ENCODE measurements at places on chromosomes 3 and 15.

- DNase-seq: no peak
Measured at GRCh38 chr15:33209575-33210481, 15.3 kb upstream of the FMN1 start.

DNA sequence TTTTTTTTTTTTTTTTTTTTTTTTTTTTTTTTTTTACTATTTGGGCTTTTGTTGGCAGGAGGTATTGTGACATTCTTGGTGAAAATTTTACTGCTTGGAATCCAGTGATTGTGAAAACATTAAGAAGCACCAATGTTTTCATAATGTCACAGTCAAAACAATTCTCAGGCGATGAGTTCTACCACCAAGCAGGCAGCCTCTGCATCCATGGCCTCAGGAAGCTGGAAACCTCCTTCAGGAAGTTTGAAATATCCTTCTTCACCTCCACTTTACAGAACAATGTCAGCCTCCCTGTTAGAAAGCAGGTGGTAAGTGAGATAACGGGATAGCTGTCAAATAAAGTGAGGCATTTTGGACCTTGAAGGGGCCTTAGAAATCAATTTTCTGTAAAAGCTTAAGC is 98.3 kb downstream of the MEX3B start:
- no peak for DNase-seq

DNA sequence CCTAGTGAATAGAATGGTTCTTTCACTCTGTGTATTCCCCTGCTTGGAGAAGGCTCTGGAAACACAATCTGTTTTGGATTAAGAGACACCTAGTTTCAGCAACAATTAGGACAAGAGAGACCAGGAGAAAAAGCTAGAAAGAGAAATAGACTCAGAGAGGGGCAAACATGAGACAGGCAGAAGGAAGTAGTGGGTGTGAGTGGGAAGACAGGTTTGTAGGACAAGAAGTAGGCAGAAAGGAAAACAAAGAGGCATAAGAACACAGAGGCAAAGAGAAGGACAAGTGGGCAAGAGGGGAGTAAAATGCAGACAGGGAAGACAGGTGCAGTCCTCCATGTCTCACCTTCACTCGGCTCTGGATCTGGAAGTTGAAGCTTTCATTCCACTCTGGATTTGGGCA is 13.5 kb downstream of the PLA2G4E start:
- DNase-seq: no peak

DNA sequence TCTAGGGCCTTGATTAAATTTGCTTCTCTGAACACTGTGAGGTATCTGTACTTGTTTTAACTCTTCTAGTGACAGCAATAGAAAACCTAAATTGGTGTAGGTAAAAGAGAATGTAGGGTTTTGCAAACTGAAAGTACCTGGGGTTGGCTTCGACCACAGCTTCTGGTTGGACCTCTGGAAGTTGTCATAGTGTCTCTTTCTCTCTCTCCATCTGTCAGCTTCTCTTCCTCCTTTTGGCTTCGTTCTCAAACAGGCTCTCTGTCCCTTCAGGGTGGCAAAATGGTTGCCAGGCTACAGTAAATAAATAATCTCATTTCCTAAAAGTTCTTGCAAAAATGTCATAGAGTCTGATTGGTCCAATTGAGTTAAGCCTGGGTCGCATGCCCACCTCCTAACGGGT is 149.3 kb upstream of the CTDSPL start:
- DNase-seq: no peak

- no peak for DNase-seq
Measured at GRCh38 chr3:134885877-134886621, 91.0 kb downstream of the EPHB1 start.

GRCh38 chr3:181797431-181797830 is 85.7 kb downstream of the SOX2 start:
- DNase-seq: no peak

DNA sequence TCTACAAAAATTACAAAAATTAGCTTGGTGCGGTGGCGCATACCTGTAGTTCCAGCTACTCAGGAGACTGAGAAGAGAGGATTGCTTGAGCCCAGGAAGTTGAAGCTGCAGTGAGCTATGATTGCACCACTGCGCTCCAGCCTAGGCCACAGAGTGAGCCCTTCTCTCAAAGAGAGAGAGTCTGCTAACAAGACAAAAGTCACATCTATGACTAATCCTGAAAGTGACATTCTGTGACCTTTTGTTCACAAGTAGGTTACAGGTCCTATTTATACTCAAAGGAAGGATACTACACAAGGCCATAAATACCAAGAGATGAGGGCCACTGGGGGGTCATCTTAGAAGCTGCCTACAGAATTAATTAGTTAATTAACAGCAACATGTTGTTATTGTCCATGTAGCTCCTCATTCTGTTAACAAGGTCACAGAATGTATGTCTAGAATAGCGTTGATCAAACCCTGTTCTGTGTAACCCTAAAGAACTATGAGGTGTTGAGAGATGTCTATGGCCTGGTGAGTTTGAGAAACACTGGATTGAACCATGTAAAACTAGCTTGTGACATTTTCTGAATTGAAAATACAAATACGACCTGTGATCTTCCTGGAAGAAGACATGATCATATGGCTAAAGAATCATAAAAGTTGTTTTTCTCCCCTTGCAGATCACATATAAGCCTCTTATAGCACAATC is 97.0 kb downstream of the SAMMSON start:
- DNase-seq: no peak

DNA sequence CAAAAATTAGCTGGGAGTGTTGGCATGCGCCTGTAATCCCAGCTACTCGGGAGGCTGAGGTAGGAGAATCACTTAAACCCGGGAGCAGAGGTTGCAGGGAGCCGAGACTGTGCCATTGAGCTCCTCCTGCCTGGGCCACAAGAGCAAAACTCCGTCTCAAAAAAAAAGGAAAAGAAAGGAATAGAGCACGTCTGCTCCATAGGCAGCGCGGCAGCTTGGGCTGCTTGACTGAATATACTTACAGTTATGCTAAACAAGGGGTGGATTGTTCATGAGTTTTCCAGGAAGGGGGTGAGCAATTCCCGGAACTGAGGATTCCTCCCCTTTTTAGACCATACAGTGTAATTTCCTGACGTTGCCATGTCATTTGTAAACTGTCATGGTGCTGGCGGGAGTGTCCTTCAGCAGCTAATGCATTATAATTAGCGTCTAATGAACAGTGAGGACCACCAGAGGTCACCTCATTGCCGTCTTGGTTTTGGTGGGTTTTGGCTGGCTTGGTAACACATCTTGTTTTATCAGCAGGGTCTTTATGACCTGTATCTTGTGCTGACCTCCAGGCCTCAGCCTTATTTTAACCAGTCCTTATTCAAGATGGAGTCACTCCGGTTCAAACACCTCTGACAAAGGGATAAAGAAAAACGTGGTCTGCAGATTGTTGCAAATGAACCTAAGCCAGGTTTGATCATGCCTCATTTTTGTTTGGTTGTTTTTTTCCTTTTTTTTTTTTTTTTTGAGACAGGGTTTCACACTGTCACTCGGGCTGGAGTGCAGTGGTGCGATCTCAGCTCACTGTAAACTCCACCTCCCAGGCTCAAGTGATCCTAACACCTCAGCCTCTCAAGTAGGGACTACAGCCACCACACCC is 24.9 kb upstream of the SENP5 start:
- no peak for DNase-seq

GRCh38 chr3:69738859-69739203 is 433 bp upstream of the MITF start:
- DNase-seq: no peak

DNA sequence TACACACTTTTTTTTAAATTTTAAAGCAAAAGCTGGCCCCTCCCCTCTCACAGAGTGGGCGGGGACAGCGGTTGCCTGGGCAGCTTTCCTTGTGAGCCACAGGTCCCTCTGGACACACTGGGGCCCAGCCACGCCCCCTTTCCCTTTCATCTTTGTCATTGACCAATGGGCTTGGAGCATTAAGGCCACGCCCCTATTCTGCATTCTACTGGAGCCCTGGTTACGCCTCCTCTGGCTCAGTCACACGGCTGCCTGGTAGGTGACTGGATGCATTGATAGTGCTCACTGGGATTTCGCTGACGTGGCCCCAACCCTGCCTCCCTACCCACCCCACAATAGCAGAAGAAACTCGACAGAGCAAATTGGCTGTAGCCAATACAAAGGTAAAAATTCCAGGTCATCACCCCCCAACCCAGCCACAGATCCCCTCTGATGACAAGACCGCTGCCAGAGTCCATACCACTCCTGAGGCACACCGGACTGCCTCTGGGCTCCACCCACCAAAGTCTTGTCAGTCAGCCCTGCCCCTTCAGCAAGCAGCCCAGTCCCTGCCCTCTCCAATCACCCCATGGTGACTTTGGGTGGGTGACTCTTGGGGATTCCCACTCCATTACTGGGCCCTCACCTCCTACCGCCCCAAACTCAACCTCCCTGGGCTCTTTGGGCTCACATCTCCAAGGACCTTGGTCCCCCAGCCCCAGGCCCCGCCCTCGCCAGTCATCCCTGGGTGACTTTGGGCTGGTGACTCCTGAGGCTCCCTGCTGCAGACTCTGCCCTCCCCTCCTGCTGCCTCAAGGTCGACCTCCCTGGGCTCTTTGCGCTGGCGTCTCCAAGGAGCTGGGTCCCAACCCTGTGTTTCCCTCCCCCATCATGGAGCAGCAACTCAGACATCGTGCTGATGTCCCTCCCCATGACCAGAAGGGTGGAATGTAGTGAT is 112.2 kb upstream of the FAN1 start:
- no peak for DNase-seq

- DNase-seq: peak; percentile 79
Measured at GRCh38 chr3:170999737-171000242, 26.7 kb downstream of the SLC2A2 start.

DNA sequence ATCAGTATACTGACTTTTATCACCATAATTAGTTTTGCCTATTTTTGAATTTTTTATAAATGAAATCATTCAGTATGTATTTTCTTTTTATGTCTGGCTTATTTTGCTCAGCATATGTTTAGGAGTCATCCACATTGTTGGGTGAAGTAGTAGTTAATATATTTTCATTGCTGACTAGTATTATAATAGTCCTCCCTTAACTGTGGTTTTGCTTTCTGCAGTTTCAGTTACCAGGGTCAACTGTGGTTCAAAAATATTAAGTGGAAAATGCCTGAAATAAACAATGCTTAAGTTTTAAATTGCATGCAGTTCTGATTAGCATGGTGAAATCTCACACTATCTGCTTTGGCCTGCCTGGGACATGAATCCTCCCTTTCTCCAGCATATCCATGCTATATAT is 39.5 kb upstream of the PRR23C start:
- DNase-seq: no peak

GRCh38 chr3:11810276-11810675 is 36.4 kb downstream of the TAMM41 start:
- no peak for DNase-seq

DNA sequence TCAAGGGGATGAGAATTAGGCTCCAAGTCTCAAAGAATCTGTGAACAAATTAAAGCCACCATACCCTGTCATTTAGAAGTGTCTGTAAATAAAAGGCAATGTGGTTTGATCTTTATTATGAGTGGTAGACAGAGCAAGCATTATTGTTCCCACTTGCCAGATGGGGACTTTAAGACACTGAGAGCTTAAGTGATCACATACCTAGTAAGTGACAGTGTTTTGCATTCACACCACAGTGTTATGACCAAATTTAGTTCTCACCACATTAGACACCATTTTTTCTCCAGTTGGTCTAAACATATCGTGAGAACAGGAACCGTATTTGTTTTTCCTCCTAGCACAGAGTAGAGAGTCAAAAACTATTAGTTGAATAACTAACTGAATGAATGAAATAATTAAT is 13.2 kb upstream of the ZBED2 start:
- no peak for DNase-seq

DNA sequence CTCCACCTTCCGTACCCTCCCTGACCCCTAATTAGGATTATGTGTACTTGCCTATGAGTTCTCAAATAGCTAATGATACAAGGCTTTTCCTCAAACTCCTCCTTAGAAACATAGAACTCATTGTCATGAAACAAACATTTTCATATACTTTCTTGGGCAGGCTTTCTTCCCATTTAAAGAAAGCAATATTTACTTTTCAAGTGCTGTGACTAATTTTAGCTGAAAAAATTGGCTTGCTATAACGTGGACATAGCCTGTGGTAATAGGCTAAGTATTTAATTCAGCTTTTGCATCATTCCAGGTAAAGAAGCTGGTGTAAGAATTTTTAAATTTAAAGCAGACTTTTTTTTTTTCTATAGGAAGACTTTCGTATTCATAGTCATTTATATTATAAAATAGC is 208.7 kb downstream of the SOX2 start:
- no peak for DNase-seq

- DNase-seq: no peak
Measured at GRCh38 chr3:128484404-128485281, 8.4 kb downstream of the GATA2 start.

GRCh38 chr3:53844262-53845102 is 1.7 kb downstream of the CHDH start:
- DNase-seq: no peak

- DNase-seq: no peak
Measured at GRCh38 chr15:94494732-94495131, 263.4 kb downstream of the MCTP2 start.

GRCh38 chr15:45799508-45799907 is 164.7 kb downstream of the SQOR start:
- no peak for DNase-seq

- no peak for DNase-seq
Measured at GRCh38 chr3:28947061-28947460, 333.8 kb upstream of the RBMS3 start.

DNA sequence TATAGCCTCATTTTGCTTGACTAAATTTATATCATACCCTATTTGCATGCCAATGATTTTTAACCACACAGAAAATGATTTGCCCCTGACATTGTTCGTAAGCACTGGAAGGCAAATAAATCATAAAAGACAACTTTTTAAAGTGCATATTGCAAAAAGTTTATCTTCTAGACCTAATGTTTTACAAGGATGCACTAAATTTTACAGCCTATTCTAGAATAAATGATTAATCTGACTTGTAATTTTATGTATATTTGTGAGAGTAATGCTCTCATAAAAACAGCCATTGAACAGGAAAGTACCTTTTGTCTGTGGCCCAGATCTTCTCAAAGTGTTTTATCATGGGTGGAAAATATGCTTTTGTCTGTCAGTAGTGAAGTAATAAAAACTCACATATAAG is 546.6 kb downstream of the EPHA3 start:
- DNase-seq: no peak

DNA sequence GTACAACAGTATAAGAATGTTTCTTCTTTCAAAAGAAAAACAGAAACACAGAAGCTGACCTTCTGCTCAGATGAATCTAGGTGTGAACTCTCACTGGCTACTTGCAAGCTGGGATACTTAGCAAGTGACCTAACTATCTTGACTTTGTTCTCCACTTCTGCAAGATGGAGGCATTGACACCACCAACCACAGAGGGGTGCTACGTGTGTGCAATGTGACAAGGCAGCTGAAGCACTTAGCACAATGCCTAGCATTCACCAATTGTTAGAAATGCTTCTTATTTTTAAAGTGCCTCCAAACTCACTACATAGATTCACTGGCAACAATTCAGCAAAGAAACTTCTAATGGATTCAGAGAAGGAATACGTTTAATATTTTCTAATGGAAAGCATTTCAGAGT is 331.4 kb upstream of the WNT5A start:
- DNase-seq: no peak

- DNase-seq: peak; percentile 2
Measured at GRCh38 chr15:58066042-58066867, 744 bp upstream of the ALDH1A2 start.

Measured in HFF-Myc (cell line).